ENCODE measurements at places on chromosomes 1 and 21.

DNA sequence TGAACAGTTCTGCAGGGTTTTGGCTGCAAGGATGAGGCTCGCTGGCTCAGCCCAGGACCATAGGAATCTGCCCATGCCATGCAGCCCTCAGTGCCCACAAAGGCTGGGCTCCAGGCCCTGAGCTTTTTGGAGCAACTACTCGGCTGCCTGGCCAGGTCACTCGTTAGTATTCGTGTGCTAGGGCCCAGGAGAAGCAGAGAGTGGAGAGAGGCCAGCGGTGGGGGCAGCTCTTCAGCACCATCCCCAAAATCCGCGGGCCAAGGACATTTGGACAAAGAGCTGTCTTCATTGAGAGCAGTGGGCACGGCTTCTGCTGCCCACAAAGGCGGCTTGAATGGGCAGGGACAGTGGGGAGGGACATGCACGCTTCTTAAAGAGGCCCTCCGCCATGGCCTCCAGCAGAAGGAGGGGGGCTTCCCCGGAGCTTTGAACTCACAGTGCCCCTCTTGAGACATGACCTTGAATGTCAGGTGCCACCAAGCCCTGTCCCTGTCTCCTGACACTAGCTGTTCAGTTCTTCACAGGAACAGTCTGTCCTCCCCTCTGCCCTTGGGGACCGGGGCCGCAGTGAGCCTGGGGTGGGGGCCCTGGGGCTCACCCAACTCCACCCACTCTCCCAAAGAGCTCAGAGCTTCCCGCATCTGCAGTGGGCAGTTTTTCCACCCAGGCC is 106.1 kb upstream of the ARHGEF16 start:
- DNase-seq = no peak

DNA sequence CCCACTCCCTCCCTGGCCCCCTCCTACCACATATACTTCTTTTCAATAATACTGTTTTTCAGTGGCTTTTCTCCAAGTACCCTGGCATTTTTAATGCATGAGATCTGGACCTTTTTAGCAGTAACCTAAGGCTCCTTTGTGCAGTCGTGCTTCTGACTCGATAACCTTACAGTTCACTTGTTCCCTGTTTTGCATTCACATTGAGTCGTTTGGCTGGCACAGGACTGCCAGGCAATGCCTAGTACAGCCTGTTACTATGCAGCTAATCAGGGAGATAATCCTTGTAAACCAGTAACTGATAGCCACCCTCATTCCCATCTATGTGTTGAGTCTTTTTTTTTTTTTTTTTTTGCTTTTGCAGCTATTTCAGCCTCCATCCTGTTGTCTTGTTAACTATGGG is 3.7 kb downstream of the ATP1B1 start:
- no peak for DNase-seq

- DNase-seq = peak; percentile 42
Observed at GRCh38 chr21:28805885-28806284, 186.8 kb downstream of the LTN1 start.

DNA sequence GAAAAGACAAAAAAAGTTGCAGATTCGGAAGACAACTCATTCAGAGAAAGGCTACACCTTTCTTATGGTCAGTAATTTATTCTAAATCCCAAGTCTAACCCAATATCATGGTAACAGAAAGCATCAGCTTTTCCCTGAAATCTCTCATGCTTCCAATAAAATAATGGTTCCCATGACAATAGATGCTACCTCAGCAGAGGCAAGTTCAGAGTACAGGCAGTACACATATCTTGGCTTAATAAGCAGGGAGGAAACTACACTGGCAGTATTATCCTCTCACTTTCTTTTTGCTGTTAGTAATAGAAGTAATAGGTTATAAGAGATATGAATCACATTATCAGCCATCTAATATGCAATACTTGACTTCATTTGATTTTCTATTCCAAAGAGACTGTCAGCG is 137.1 kb downstream of the DPYD start:
- no peak for DNase-seq

- no peak for DNase-seq
Observed at GRCh38 chr1:145730467-145730866, 11.2 kb downstream of the CD160 start.

GRCh38 chr1:185636848-185637247 is 97.3 kb upstream of the HMCN1 start:
- no peak for DNase-seq

DNA sequence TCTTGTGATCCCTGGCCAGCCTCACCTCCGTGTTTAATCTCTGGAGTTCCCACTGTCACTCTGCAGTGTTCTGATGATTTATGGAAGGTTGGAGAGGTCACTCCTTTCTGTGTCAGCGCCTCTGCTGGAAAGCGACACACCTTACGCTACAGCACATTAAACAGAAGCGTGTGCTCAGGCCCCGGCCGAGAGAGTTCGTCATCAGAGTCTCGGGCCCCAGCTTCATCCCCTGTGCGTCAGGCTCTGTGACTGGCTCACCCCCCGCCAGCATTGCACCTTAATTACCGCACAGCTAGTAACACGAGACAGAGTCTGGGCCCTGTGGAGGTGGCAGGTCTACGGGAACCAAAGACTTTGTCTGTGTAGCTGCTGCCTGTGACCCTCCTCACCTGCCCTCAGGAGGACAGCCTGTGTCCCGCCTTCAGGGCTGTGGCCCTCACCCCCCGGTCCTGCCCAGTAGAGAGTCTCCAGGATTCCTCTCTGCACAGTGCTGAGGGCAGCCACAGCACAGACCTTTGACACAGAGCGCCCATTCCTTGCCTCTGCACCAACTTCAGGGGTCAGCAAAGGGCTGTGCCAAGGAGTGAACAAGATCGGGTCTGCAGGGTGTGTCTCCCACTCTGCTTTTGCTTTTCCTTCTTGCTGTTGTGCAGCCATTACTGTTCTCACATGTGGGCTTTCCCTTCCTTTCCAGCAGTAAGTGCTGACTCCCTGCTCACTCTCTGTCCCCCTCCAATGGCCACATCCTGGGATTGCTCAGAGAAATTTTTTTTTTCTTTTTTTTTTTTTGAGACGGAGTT is 157.6 kb downstream of the PGBD5 start:
- DNase-seq = peak; percentile 46

- no peak for DNase-seq
Observed at GRCh38 chr1:24228311-24228710, 41.2 kb upstream of the IFNLR1 start.

- DNase-seq = no peak
Observed at GRCh38 chr1:44932151-44932550, 54.2 kb downstream of the EIF2B3 start.

DNA sequence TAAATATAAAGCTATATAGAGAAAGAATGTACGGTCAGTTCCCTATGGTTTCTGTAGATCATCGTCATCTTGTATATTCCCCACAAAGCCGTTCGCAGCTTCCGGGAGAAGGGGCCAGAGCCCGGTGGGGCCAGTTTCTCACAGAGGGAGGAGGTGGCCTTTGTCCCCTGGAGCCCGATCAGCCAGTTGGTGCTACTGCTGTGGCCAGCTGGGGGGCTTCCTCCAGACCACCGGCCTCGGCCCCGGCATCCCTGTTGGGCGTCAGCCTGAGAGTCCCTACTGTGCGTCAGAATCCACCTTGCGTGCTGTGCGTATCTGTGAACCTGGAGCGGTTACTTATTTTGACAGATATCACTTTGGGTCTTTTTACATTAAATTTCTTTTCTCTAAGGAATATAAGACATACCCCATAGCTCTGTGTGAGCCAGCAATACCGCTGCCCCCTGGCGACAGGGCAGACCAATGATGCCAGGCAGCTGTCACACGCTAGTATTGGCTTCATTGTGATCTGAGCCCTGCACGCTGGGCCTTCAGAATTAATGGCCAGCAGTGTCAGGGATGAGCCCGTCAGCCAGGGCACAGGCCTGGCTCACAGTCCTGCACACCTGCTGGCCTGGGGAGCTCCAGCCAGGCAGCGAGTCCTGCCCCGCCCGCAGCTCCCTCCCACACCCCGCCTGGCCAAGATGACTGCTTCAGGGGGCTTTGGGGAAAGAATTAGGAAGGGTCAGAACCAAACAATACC is 145.9 kb downstream of the PGBD5 start:
- DNase-seq = no peak

- no peak for DNase-seq
Observed at GRCh38 chr1:158836038-158836437, 4.9 kb downstream of the MNDA start.

- DNase-seq = no peak
Observed at GRCh38 chr1:94672001-94672400, 130.4 kb upstream of the F3 start.
